ENCODE measurements at places on chromosomes 16 and 17. TPM values are rescaled to one million over a fixed set of nuclear protein-coding genes. Genes with fewer than 3 reads are reported as not detected.

DNA sequence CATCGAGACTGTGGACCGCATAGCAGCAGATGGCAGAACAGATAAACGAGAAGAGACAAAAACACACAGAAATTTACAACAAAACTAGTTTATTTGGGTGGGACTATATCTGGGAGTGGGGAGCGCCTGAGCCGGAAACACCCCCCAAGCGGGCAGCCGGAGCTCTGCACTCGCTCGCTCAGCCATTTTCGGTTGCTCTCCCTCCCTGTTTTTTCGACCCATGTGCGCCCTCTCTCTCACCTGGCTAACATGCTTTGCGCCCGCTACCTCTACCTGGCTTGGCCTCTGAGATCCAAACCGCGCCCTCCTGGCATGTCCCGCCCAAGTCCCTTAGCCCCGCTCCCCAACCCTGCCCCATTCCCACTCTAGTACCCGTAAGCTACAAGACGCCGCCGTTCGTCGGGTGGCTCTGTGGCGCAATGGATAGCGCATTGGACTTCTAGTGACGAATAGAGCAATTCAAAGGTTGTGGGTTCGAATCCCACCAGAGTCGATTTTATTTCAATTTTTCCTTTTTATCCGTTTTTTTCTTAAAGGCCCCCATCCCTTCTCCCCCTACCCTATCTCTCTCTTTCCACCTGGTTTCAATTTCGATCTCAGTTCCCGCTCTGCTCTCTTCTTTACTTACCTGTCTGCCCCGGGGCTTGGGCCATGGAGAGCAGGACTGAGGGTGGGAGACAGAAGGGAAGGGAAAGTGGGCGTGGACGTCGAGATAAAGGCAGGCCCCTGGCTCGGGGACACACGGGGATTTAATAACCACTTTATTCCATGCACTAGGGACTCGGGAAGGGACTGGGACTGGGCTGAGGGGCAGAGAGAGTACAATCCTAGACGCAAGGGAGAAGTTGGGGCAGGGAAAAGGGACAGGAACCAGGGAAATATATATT lies 2.4 kb upstream of the ALOXE3 start:
- H3K27ac ChIP-seq = no peak overlapping the region
- peak; percentile 82 for DNase-seq
- peaks cover 75% of the 10 kb centered on the region for H3K4me1 ChIP-seq
- H3K27me3 ChIP-seq = peaks cover 50% of the 10 kb centered on the region
- peak overlapping the region; percentile 24 for H3K4me3 ChIP-seq

DNA sequence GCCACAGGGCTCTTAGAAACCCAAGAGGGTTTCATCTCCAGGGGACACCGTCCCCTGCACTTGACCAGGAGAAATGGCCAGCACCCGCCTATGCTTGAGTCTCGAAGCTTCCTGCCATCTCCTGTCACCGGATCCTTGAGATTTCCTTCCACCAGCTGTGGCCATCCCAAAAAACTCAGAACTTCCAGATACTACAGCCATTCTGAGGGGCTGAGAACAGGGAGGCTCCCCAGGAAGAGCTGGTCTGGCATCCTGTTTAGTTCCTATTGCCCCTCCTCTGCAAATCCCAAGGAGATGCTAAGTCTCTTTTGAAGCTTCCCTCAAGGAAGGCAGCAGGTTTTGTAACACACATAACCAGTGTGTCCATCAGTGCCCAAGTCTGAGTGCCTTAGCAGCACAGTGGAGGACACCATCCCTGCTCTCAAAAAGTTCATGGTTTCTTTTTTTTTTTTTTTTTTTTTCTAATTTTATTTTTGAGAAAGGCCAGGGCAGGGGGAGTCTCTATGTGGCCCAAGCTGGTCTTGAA lies 2.0 kb downstream of the UBALD2 start:
- peak overlapping the region; percentile 61 for H3K4me3 ChIP-seq
- H3K27ac ChIP-seq = peak overlapping the region; percentile 77

GRCh38 chr16:25018972-25019617 lies 3.9 kb upstream of the ARHGAP17 start:
- no peak for DNase-seq
- no peak overlapping the region for H3K4me3 ChIP-seq
- no peaks in the 10 kb centered on the region for H3K27me3 ChIP-seq
- H3K36me3 ChIP-seq = no peaks in the 10 kb centered on the region

GRCh38 chr16:59328961-59329360 lies 594.8 kb upstream of the GOT2 start:
- H3K4me1 ChIP-seq = no peaks in the 10 kb centered on the region
- no peaks in the 10 kb centered on the region for H3K36me3 ChIP-seq
- no peak for DNase-seq
- no peak overlapping the region for H3K4me3 ChIP-seq
- no peaks in the 10 kb centered on the region for H3K27me3 ChIP-seq
- H3K27ac ChIP-seq = no peak overlapping the region

- H3K27me3 ChIP-seq = no peaks in the 10 kb centered on the region
- no peak overlapping the region for H3K4me3 ChIP-seq
- no peak overlapping the region for H3K27ac ChIP-seq
- no peaks in the 10 kb centered on the region for H3K4me1 ChIP-seq
- no peaks in the 10 kb centered on the region for H3K36me3 ChIP-seq
These were observed 95.9 kb downstream of the METRNL start for GRCh38 chr17:83175119-83175821.

GRCh38 chr16:25151996-25152395 lies 40.5 kb downstream of the LCMT1 start:
- no peak overlapping the region for H3K27ac ChIP-seq
- H3K4me1 ChIP-seq = no peaks in the 10 kb centered on the region
- no peak for DNase-seq
- H3K4me3 ChIP-seq = no peak overlapping the region
- no peaks in the 10 kb centered on the region for H3K27me3 ChIP-seq
- peaks cover 11% of the 10 kb centered on the region for H3K36me3 ChIP-seq

DNA sequence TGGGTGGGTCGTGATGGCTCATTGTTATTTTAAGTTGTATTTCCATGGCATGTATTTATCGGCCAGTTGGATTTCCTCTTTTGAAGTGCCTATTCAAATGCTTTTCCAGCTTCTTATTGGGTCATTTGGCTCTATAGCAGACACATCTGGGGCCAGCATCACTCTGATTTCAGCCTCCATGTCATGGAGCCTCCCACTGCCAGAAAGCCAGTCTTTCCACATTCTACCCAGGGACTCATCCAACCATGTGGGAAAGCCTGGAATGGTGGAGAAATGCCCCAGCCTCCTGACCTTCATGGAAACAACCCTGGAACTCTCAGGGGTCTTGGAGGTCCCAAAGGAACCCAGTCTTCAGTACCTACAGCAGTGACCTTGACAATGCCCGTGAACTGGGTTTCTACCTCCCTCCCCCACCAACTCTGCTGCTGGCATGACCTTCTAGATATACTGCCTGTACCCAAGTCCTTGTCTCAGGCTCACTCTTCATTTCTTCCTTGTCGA lies 33.8 kb upstream of the ADGRG1 start:
- H3K36me3 ChIP-seq = peaks cover 9% of the 10 kb centered on the region
- H3K4me3 ChIP-seq = no peak overlapping the region
- no peaks in the 10 kb centered on the region for H3K27me3 ChIP-seq
- no peak overlapping the region for H3K27ac ChIP-seq
- H3K4me1 ChIP-seq = peaks cover 60% of the 10 kb centered on the region

DNA sequence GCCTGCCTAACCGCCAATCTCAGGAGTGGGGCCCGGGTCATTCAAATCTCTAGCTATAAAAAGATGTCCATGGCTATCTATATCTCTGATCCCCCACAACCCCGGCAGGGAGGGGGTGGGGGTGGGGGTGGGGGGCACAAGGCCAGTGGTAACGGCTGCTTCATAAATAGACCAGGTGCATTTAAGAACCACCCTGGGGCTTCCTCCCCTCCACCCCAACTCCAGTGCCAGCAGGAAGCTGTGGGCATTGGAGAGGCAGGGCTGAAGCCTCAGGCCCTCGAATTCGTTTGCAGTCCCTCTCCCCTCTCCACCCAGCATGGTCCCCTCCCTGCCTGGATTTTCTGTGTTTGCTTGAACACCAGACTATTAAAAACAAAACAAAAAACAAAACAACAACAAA lies 56.0 kb downstream of the RAP1GAP2 start:
- H3K36me3 ChIP-seq = peaks cover 4% of the 10 kb centered on the region
- DNase-seq = no peak
- H3K27me3 ChIP-seq = no peaks in the 10 kb centered on the region
- peaks cover 77% of the 10 kb centered on the region for H3K4me1 ChIP-seq

- no peak overlapping the region for H3K4me3 ChIP-seq
- H3K36me3 ChIP-seq = no peaks in the 10 kb centered on the region
- no peak for DNase-seq
- no peaks in the 10 kb centered on the region for H3K4me1 ChIP-seq
- no peak overlapping the region for H3K27ac ChIP-seq
These were observed 74.1 kb upstream of the LHX1 start for GRCh38 chr17:36863131-36863530.

DNA sequence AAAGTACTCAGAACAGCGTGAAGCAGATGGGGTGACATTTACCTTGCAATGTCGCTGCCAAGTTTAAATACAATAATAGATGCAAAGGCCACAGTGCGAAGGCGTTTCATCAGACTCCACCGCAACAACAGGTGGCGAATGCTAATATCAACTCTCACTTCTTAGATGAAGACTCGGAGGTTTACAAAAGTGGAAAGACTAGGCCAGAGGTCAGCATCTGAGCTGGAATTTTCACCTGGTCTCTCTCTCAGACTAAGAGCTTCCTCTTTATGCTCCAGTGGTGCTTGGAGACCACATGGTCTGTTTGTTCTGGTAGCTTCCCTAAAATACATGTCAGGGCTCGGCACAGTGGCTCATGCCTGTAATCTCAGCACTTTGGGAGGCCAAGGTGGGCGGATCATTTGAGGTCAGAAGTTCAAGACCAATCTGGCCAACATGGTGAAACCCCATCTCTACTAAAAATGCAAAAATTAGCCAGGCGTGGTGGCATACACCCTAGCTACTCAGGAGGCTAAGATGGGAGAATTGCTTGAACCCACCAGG lies 169.1 kb downstream of the XYLT1 start:
- DNase-seq = no peak
- no peak overlapping the region for H3K4me3 ChIP-seq

GRCh38 chr17:44033861-44034408 lies 19.2 kb upstream of the TMEM101 start:
- H3K36me3 ChIP-seq = peaks cover 43% of the 10 kb centered on the region
- no peaks in the 10 kb centered on the region for H3K4me1 ChIP-seq
- H3K4me3 ChIP-seq = no peak overlapping the region
- no peak for DNase-seq
- no peak overlapping the region for H3K27ac ChIP-seq

DNA sequence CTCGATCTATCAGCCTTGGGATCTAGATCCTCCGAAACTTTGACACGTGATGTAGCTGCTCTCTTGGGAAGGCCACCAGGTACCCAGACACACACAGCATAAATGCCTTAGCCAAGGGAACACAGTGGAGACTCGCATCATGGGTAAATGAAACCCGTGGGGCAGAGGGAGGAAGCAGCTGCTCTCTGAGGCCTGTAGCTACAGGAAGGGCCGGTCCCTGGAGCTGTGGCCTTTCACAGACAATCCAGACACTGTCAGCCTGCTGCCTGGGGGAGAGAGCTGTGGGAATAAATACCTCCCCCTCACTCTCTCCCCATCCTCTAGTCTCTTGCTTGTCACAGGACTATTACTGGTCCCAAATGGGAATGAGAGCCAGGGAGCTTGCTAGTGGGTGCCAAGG lies 351.2 kb downstream of the UTP18 start:
- no peaks in the 10 kb centered on the region for H3K27me3 ChIP-seq
- H3K27ac ChIP-seq = no peak overlapping the region
- H3K4me3 ChIP-seq = no peak overlapping the region
- no peak for DNase-seq
- no peaks in the 10 kb centered on the region for H3K4me1 ChIP-seq
- H3K36me3 ChIP-seq = no peaks in the 10 kb centered on the region

DNA sequence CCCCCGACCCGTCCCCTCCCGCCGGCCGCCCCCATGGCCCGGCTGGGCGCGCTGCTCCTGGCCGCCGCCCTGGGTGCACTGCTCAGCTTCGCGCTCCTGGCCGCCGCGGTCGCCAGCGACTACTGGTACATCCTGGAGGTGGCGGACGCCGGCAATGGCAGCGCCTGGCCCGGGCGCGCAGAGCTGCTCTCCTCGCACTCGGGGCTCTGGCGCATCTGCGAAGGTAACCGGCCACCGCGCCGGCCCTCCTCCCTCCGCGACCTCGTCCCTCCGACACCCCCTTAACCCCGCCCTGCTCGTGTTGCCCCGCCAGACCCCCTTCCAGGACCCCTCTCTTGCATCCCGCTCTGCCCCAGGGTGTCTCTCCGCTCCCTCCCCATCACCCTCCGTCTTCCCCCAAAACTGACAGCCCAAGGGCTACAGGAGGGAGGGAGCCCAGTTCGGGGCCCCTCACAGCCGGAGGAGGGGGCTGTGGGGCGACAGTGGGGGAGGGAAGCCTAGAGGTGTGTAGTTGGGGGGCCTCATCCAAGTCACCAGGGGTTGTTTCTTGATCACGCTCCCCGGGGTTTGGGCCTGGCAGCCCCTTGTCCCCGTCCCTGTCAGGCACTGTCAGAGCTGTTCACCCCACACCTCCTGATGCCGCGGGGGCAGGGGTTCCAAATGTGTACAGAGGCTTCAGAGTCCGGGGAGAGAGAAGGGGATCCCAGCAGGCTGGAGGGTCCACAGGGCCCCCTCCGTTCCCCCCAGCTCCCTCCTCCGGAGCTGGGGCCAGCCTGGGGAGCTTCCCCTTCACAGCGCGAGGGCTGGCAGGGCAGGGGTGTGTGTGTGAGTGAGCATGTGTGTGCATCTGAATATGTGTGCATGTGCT lies 794 bp downstream of the TMEM235 start:
- H3K27me3 ChIP-seq = peaks cover 23% of the 10 kb centered on the region
- peaks cover 10% of the 10 kb centered on the region for H3K4me1 ChIP-seq
- no peak overlapping the region for H3K27ac ChIP-seq

GRCh38 chr17:65515512-65515911 lies 45.9 kb downstream of the AXIN2 start:
- no peak for DNase-seq
- H3K36me3 ChIP-seq = no peaks in the 10 kb centered on the region
- H3K4me3 ChIP-seq = no peak overlapping the region
- H3K27ac ChIP-seq = no peak overlapping the region

GRCh38 chr17:71110326-71110725 lies 941.0 kb downstream of the KCNJ2 start:
- no peaks in the 10 kb centered on the region for H3K36me3 ChIP-seq
- no peaks in the 10 kb centered on the region for H3K27me3 ChIP-seq
- H3K4me1 ChIP-seq = no peaks in the 10 kb centered on the region
- DNase-seq = no peak
- no peak overlapping the region for H3K27ac ChIP-seq
- H3K4me3 ChIP-seq = no peak overlapping the region

- no peak for DNase-seq
- no peaks in the 10 kb centered on the region for H3K4me1 ChIP-seq
- H3K27me3 ChIP-seq = no peaks in the 10 kb centered on the region
- no peak overlapping the region for H3K4me3 ChIP-seq
- no peaks in the 10 kb centered on the region for H3K36me3 ChIP-seq
These were observed 190.7 kb downstream of the FOXL1 start for GRCh38 chr16:86768999-86769398.

- DNase-seq = no peak
- H3K4me1 ChIP-seq = no peaks in the 10 kb centered on the region
- no peaks in the 10 kb centered on the region for H3K27me3 ChIP-seq
- H3K4me3 ChIP-seq = no peak overlapping the region
- H3K27ac ChIP-seq = no peak overlapping the region
These were observed 12.4 kb downstream of the ITGB3 start for GRCh38 chr17:47265983-47266541.

GRCh38 chr17:8697323-8697741 lies 47.3 kb downstream of the CCDC42 start:
- no peak overlapping the region for H3K27ac ChIP-seq
- DNase-seq = no peak
- no peaks in the 10 kb centered on the region for H3K27me3 ChIP-seq
- H3K4me1 ChIP-seq = no peaks in the 10 kb centered on the region
- H3K36me3 ChIP-seq = no peaks in the 10 kb centered on the region

TP53TG3 gene
- not detected for total RNA-seq

CCDC78 gene
- 10.0 TPM for total RNA-seq

MTMR4 gene
- total RNA-seq = 39.7 TPM

ASGR1 gene
- not detected for total RNA-seq

KRTAP1-5 gene
- not detected for total RNA-seq

NHLRC4 gene
- 0.28 TPM for total RNA-seq

CA10 gene
- not detected for total RNA-seq
